Subcutaneous preadipocyte (primary cell): ENCODE measurements at places on chromosomes 1 and 21. TPM values are rescaled to one million over a fixed set of nuclear protein-coding genes. Genes with fewer than 3 reads are reported as not detected.

The CD247 gene
- not detected in 2 replicates for total RNA-seq

The POGK gene
- total RNA-seq = 23.1 and 30.9 TPM in 2 replicates

The FCER1A gene
- total RNA-seq = not detected in 2 replicates

The ESPN gene
- not detected in 2 replicates for total RNA-seq

The PERM1 gene
- total RNA-seq = not detected in 2 replicates

The ARF1 gene
- 258 and 280 TPM in 2 replicates for total RNA-seq

The SNX27 gene
- 28.3 and 33.2 TPM in 2 replicates for total RNA-seq

The SPATA21 gene
- not detected in 2 replicates for total RNA-seq

The ANKRD13C gene
- 26.5 and 33.0 TPM in 2 replicates for total RNA-seq

The EFCAB14 gene
- 41.5 and 59.4 TPM in 2 replicates for total RNA-seq

The B3GALT5 gene
- total RNA-seq = not detected in 2 replicates

The LRRC38 gene
- total RNA-seq = not detected in 2 replicates

The RPAP2 gene
- total RNA-seq = 5.5 and 6.2 TPM in 2 replicates

The CELA2B gene
- not detected in 2 replicates for total RNA-seq

The MAEL gene
- total RNA-seq = under 0.01 TPM in 1 of 2 replicates, not detected in the other

The AK4 gene
- 50.3 and 54.7 TPM in 2 replicates for total RNA-seq

The PITHD1 gene
- 23.1 and 25.4 TPM in 2 replicates for total RNA-seq

The NDUFS2 gene
- total RNA-seq = 98.5 and 108 TPM in 2 replicates

The LCA5L gene
- total RNA-seq = 1.2 and 1.5 TPM in 2 replicates

The TBX19 gene
- total RNA-seq = 0.59 and 0.73 TPM in 2 replicates

The SLAMF9 gene
- total RNA-seq = not detected in 2 replicates

The CA6 gene
- total RNA-seq = not detected in 2 replicates

The KCNT2 gene
- total RNA-seq = 0.73 and 0.78 TPM in 2 replicates

The RGS13 gene
- under 0.01 TPM in 1 of 2 replicates, not detected in the other for total RNA-seq

The CD2 gene
- not detected in 2 replicates for total RNA-seq

The SPRR4 gene
- total RNA-seq = not detected in 2 replicates

The C4BPA gene
- total RNA-seq = not detected in 2 replicates

The C1orf226 gene
- under 0.01 TPM in 1 of 2 replicates, not detected in the other for total RNA-seq

The BSND gene
- not detected in 2 replicates for total RNA-seq
